ACHN (cell line): ENCODE measurements at places on chromosomes 1 and 21.

DNA sequence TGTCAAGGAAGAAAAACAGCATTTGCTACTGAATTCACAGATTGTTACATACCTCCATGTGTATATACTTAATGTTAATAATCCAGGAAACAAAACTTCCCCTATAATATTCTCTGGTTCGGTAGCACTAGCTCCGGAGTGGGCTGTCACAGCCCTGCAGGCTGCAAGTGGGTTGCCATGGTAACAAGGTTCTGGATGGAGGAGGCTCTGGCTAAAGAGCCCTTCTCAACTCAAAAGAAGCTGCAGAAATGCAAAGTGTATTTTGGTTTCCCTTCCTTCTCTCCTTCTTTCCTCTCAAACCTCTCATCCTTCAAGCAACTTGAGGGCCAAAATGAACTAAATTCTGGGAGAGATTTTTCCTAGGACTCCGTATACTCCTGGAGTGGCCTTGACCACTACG lies 45.2 kb downstream of the ASTN1 start:
- DNase-seq = no peak

GRCh38 chr1:89631816-89632656 lies 884 bp upstream of the LRRC8C start:
- peak; percentile 6 for DNase-seq

GRCh38 chr1:46613661-46614603 lies 2.7 kb downstream of the MOB3C start:
- no peak for DNase-seq

DNA sequence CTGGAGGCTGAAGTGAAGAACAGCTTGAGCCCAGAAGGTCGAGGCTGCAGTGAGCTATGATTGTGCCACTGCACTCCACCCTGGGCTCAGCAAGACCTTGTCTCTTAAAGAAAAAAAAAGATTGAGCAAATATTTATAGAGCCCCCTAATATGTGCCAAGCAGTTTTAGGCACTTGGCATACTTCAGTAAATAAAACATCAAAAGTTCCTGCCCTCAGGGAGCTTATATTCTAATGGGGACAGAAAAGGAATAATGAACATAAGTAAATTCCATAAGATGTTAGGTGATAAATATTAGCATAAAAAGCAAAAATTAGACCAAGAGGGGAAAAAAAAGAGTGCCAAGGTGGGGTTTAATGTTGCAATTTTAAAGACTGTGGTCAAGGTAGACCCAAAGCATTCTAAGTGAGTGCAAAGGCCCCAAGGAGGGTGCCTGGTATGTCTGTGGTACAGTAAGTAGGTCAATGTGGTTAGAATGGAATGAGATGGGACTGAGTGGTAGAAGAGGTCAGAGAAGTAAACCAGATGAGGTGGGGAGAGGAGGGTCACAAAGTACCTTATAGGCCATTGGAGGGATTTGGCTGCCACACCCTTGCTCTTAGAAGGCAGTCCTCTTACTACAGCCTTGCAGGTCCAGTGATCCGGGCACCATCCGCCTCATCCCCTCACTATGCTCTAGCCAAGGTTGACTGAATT lies 2.2 kb upstream of the TOE1 start:
- DNase-seq = no peak

DNA sequence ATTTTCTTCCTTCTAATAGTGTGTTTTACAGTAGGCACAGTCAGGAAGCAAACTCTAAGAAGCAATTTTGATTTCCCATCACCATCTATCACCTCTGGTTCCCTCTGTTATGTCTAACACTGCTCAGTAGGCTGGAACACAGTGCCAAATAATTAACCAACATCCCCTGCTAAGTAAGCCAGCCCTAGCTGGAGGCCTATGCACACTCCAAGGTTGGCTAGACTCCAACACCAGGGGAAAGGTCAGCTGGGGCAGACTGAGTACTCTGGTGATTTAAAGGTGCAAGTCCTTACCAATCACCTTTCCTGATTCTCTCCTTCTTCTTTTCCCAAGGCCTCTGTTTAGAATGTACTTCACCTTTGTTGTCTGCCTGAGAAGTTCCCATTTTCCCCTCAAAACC lies 46.5 kb upstream of the BEND5 start:
- DNase-seq = peak; percentile 83

- no peak for DNase-seq
Measured at GRCh38 chr1:186750257-186750656, 70.0 kb upstream of the PTGS2 start.
